ENCODE measurements at places on chromosomes 4 and X.

DNA sequence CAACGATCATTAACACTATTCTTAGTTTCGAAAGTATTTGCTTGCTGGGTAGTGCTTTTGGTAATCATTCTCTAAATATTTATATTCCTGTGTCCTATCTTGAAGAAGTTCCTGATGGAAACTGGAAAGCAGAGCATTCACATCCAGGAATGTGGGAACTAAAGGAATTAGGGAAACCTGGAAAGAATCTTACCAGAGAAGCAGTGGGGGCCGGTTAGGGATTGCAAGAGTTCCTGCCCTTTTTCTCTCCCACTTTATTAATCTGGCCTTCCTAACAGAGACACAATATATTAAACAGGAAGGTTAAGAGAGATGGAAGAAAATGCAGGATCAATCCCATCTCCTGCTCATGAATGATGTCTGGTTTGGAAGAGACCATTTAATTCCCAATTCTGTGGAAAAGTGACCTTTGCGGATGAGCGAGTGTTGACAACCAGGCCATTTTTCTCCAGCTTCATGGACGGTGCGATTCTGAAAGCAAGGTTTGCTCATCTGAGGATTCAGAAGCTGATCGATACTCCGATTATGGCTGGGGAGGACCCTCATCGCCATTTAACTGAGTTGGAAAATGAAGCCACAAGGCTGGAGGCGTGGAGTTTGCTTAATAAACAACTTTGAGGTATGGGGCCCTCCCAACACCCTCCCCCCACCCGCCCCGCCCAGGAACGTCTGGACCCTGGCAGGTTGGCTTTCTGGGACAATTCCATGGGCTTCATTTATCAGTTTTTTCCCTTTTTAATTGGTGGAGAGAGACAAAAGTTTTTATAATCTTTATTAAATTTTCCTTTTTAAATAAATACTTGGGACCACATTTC is 52.3 kb downstream of the C4orf51 start:
- no peak for DNase-seq

GRCh38 chrX:15515931-15516330 is 15.3 kb downstream of the BMX start:
- no peak for DNase-seq

- no peak for DNase-seq
These were observed 143.5 kb downstream of the MGST2 start for GRCh38 chr4:139808808-139809756.

DNA sequence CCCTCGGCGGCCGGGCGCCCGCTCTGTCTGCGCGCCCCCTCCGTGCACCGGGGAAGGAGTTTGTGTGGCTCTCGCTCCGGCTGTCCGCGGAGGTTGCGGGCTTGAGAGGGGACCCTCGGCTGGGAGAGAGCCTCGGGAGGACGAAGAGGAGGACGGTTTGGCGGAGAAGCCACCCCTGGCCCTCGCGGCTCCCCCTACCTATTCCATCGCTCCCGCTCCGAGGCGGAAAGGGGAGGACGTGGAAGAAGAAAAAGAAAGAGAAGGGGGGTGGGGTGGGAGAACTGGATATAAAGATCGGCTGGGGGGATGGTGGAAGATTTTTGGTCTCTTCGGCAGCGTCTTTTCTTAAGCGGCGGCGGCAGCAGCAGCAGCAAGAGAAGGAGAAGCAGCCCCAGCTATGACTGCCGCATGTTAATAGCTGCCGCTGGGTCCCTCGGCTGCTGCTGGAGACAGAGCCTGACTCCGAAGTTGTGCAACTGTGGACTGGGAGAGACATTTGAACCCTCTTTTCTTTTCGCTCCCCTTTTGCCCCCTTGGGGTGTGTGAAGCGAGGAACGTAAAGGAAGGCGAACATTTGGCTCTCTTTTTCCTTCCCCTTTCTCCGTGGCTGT is 895 bp downstream of the ADGRL3 start:
- DNase-seq = peak; percentile 73

GRCh38 chr4:165814256-165815020 is 58.6 kb upstream of the TLL1 start:
- DNase-seq = no peak

DNA sequence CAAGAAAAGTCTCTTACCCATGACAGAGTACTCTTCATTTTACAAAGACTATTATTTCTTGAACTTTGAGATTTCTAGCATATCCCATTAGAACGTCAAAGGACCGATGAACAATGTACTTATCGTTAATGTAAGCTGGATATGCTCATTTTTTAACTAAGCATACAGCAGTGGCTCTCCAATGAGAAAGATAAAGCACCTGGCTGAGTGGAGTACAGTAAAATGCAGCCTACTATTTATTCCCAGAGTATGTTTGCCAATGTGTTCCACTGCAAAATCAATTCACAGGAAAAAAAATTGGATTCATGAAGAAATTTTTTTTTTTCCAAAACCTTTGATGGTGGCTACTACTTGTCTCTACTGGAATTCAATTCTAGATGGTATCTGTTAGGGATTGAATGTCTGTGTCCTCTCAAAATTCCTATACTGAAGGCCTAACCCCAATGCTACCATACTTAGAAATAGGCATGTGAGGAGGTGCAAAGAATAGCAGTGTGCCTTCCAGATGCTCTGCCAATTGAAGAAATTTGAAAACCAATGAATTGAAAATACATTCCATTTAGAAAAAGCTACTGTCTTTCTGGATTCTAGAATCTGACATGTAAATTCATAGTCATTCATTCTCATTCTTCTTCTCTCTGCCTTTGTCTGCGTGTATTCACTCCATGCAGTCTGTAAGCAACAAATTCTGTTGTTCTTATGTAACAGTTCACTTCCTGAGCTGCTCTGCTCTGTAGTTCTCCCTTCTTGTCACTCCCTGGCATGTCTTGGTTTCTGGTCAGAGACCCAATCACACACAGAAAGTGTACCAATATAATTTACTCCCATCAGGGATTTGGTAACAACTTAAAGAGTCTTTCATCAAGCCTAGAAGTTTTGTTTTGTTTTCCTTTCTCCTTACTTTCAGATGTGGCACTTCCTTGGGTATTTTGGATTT is 61.4 kb downstream of the PAPSS1 start:
- peak; percentile 35 for DNase-seq

- no peak for DNase-seq
These were observed 225.1 kb upstream of the GALNTL6 start for GRCh38 chr4:171588051-171588545.

DNA sequence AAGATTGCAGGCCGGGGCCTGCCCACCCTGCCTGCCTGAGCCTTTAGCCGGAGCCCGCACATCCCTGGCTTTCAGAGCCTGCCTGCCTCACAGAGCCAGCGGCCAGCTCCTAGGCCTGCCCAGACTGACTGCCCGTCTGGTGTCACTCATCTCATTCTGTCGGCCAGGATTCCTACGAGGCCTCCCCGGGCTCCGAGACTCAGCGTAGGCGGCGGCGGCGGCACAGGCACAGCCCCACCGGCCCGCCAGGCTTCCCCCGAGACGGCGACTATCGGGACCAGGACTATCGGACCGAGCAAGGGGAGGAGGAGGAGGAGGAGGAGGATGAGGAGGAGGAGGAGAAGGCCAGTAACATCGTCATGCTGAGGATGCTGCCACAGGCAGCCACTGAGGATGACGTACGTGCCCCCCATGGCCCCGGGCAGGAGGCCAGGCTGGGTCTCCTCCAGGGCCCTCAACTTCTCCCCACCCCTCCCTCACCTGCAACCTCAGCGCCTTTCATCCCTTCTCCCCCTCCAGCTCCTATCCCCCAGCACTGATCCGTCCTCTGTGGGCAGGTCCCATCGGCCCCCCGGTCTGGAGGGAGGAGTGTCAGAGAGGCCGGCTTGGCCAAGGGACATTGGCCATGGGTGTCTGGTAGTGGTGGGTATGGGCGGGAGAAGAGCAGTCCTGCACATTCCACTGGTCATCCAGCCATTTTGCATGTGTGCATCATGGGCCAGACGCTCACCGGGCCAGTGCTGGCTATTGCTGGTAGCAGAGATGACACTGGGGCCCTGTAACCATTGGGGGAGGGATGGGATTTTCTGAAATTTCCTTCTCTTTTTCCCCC is 22.6 kb upstream of the UBA1 start:
- no peak for DNase-seq

DNA sequence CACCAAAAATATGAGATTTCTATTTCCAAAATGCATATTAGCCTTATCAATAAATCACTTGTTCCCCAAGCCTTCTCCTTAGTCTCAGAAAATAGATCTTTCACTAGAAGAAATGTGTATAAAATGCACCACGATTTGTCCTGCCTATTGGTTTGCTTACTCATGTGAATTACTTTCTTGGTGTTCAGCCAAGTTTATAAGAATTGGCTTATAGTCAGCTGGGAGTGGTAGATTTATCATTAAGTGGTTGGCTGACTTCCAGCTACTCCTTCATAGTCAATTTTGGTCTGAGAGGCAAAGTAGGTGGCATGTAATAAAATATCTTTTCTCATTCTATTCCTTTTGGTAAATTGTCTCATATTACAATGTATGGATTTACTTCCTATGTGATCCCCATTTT is 1.3 kb downstream of the SULT1E1 start:
- no peak for DNase-seq

DNA sequence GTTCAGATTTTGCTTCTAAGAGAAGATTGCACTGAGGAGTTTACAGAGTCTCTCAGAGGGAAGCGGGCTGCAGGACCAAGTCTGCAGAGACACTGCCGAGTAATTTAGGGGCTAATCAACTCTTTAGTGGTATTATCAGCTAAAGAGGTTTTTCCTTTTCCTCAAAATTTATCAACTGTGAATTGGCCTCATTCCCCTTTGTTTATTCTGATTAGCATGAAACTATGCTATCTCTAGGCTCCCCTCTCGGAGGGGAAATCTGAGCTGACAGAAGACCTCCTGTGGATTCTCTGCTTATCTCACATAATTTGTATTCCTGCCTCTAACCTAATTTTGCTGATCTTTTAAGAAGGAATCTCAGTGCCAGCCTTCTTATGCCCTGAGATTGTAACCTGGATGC is 201.0 kb downstream of the DCTD start:
- DNase-seq = no peak

GRCh38 chrX:43283187-43283586 is 372.9 kb upstream of the MAOA start:
- no peak for DNase-seq

- DNase-seq = no peak
These were observed 55.8 kb upstream of the CD99 start for GRCh38 chrX:2635342-2635741.

DNA sequence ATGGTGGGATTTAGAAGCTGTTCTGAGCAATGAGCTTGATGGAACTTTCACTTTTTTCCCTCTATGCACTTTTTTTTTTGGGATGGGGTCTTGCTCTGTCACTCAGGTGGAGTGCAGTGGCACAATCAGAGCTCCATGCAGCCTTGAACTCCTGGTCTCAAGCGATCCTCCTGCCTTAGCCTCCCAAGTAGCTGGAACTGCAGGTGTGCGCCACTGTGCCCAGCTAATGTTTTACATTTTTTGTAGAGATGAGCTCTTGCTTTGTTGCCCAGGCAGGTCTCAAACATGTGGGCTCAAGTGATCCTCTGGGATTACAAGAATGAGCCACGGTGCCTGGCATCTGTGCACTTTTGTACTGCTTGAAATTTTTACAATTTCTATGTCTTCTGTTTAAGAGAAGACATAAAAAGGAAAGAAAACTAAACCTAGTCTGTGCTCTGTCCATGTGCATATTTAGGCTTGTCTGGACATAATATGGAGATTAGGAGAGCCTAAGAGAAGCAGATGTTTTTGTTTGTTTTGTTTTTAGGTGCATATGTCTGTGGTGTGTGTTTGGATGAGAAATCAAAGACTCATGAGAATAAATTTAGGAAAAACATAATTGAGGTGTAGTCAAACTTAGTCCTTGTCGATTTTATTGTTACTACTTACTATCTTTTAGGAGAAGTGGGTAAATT is 16.5 kb downstream of the PDLIM5 start:
- DNase-seq = no peak

DNA sequence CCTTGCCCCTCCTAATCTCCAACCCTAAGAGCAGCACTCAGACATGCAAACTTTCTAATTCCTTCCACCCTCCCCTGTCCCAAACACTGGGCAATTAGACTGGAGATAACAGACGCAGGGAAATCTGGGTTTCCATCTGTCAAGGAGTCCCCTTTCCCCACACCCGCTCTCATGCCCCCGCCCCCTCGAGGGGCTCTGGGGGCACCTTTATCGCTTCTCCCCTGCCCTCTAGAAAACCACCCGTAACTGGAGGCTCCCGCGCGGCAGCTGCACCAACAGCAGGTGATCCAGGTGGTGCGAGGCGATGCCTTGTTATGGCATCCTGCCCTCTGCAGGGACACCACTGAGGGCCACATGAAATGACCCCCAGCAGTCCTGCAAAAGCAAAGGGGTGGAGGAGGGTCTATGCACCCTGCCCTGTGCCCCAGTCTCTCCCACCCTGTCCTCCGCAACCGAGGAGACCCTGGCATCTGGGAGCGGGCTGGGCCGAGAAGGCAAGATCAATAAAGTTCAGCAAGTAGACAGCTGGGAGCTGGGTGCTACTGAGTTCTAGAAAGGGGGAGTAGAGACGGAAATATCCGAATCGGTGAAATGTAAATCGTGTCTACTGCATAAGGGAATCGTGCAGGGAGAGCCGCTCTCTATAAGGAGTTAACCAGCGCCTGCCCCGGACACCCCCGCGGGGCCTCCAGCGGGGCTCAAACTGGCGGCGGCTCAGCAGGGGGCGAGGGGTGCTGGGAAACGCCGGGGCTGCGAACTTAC is 1.6 kb downstream of the KCTD8 start:
- no peak for DNase-seq

DNA sequence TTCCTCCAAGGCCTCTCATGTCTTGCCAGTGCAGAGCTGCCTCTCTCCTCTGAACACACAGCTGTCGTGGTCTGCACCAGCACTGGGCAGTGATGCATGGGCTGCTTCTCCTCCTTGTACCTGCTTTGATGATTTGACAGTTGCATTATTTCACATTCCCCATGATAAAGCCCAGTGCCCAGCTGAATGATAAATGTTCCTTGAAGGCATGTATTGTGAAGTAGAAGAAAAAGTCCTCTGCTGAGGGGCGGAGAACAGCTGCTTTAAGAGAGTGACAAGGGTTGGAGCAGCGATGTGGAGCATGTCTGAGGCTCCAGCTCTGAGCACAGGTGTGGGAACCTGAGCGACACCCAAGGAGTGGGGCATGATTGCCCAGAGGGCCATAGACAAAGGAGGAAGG is 21.1 kb upstream of the TRIM2 start:
- DNase-seq = no peak

GRCh38 chrX:47796433-47796906 is 40.2 kb upstream of the ZNF81 start:
- no peak for DNase-seq

GRCh38 chr4:92519727-92520126 is 216.0 kb downstream of the GRID2 start:
- DNase-seq = no peak

DNA sequence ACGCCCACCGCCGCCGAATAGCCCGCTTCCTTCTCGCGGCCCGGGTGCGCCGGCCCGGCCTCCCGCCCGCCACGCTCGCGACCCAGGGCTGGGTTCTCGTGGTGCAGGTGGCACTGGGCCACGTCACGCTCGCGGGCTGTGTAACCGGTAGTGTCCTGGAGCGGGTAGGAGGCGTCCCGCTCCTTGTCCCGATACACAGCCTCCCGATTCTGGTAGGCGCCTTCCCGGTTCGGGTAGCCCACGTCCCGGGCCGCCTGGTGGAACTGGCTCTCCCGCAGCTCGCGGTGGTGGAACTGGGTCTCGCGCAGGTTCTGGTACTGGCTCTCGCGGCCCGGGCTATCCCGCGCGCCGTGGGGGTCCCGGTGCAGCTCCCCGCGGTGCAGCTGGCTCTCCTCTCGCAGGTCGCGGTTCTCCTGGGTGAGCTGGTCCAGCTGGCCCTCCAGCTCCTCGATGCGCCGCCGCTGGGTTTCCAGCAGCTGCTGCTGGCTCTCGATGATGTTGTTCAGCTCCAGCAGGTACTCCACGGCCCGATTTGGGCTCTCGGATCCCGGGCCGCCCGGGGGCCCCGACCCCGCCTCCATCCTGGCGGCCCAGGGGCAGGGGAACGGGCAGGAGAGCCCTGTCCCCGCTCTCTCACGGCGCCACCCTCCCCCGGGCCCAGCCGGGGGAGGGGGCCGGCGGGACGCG is 39.3 kb upstream of the IQSEC2 start:
- no peak for DNase-seq
